HCT116 (cell line): ENCODE measurements at places on chromosomes 13 and 19. TPM values are rescaled to one million over a fixed set of nuclear protein-coding genes. Genes with fewer than 3 reads are reported as not detected.

DNA sequence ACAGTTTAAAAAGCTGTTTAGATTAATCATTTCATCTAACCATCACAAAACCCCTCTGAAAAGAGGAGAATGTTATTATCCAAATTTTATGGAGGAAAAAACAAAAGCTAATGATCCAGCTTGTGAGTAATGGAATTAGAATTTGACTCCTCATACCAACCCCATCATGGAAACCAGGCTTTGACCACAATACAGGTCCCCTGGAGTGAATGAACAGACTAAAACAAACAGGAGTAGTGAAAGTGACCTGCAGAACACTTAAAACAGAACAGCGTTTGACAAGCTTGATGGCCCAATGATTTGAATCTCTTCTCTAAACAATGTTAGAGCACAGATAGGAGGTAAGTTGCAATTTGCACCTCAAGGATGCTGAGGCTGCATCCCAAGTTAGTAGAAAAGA, 230.0 kb downstream of the DCT start:
- H3K4me1 ChIP-seq = no peaks in the 10 kb centered on the region
- no peak overlapping the region for H3K27ac ChIP-seq
- H3K4me3 ChIP-seq = no peak overlapping the region
- H3K27me3 ChIP-seq = no peaks in the 10 kb centered on the region

GRCh38 chr19:3544742-3545668, 6.0 kb downstream of the TEKTIP1 start:
- no peaks in the 10 kb centered on the region for H3K4me1 ChIP-seq
- H3K36me3 ChIP-seq = peaks cover 11% of the 10 kb centered on the region
- no peak overlapping the region for H3K4me3 ChIP-seq
- peak overlapping the region; percentile 24; the same call in 1 of the 2 replicates for H3K27ac ChIP-seq
- no peak for DNase-seq
- H3K27me3 ChIP-seq = no peaks in the 10 kb centered on the region

GRCh38 chr19:17929056-17929455, 3.8 kb upstream of the CCDC124 start:
- H3K36me3 ChIP-seq = no peaks in the 10 kb centered on the region
- H3K27me3 ChIP-seq = no peaks in the 10 kb centered on the region
- H3K27ac ChIP-seq = no peak overlapping the region
- DNase-seq = no peak

The LPAR2 gene
- 28.2 TPM for total RNA-seq
